ENCODE measurements at places on chromosomes 3 and 15.

GRCh38 chr3:162863579-162863978, 1367.0 kb downstream of the OTOL1 start:
- DNase-seq, result no peak

GRCh38 chr3:50562861-50563260, 4.7 kb downstream of the C3orf18 start:
- DNase-seq, result no peak

DNA sequence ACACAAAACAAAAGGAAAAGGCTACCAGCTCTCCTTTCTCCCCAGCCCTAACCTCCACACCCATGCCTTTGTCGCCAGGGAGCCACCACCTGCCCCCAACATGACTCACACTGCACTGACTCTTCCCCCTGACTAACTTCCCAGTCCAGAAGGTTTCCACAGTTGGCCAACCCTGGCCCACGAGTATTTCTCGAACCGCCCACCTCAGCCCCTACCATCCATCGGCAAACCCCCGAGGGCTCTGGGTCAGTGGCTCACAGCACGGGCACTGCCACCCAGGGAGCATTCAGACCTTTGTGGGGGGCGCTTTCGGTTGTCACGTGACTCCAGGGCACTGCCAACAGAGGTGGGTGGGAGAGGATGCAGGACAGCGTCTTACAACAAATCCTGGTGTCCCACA, 152.3 kb downstream of the LRRC28 start:
- no peak for DNase-seq

DNA sequence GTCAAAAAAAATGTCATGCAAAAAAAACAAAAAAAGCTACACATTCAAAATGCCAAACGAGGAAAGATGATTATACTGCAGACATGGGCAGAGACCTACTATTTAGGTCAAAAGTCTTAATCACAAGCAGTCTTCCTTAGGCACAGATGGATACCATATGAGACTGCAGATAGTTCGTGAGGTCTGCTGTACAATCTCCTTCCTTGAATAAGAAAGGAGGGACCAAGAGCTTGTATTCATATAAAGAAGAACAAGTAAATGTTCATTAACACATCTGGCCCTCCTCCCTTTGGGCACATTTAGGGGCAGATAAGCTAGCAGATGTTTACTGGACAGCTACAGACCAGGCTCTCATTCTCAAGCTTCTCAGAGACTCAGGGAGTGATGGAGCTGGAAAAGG, 45.3 kb downstream of the ANXA2 start:
- DNase-seq, result no peak

Data from pulmonary artery endothelial cell (primary cell).